ENCODE measurements at places on chromosomes 3 and 15. TPM values are rescaled to one million over a fixed set of nuclear protein-coding genes. Genes with fewer than 3 reads are reported as not detected.
A peak's percentile ranks its signal among the peaks of the same experiment; 100 is the strongest.

Gene REC114
- not detected for total RNA-seq

DNA sequence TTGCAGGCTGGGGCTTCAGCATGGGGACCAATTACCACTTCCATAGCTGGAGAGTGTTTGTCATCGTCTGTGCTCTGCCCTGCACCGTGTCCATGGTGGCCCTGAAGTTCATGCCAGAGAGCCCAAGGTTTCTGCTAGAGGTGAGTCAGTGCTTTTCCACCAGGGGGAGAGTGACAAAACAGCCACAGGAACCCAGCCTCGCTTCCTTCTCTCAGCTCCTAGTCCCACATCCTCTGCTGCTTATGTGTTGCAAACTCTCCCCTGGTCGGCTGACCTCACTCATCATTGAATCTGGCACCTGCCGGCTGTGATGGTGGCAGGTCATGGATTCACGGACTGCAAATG, 158.3 kb downstream of the SV2B start:
- no peak for DNase-seq

DNA sequence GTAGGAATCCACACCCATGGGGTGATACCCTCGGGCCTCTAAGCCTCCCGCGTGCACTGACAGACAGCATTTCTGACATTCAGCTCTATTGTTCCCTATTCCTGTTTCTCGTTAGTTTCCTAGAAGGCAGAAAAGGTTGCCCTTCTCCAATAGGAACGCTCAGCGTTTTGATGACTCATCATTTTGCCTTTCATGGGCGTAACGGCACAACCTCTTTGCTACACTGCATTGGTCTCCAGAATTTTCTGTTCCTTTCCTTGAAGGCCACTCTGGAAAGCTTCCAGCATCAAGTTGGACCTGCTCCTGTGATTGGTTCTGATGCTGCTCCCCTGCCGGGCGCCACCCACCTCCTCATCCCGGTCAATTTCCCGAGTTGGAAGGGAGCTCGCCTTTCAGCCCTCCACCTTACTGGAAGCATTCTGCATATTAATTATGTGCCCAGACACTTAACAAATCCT, 13.0 kb upstream of the TNK2 start:
- DNase-seq = no peak

GRCh38 chr3:165783383-165783782, 53.8 kb downstream of the BCHE start:
- no peak for DNase-seq

- no peak for DNase-seq
These were observed 54.6 kb upstream of the SSR3 start for GRCh38 chr3:156609546-156609945.

Gene OR5K2
- not detected for total RNA-seq

DNA sequence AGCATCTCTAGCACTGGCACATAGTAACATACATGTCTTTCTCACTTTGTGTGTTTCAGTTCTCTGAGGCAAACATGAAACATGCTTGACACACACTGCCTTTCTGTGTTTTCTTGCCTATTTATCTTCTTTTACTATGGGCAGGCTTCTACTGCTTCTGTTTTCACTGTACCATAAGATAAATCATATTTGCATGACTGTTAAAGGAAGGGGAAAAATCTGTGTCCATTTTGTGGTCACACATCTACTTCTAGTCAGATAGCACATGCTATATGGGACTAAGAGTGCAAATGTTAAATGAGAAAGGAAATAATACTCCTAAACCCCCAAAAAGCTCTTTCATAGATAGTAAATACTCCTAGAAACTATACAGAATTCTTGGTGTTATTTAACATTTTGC, 386.4 kb downstream of the ZBTB20 start:
- DNase-seq = no peak

Gene CYP8B1
- total RNA-seq = not detected

Gene HRG
- total RNA-seq = 0.13 TPM

DNA sequence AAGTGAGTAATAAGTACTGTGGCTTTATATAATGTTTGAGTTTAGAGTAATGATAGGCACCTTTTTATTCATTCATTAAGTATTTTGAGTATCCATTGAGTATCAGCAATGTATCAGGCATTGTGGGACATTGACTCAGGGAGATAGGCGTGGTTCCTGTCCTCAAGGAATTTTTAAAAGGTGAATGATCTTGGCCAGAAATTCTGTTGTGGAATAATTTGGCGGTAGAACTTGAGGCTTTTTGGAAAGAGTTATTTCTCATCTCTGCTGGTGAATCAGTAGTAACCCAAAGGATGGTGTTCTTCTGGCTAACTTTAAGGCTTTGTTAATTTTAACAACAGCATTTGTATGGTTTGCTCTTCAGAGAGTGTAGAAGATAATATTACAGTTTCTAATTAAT, 2.0 kb downstream of the RAB7A start:
- DNase-seq = no peak

GRCh38 chr15:66161575-66162118, 91.9 kb downstream of the MEGF11 start:
- DNase-seq = no peak

Gene TRIM71
- total RNA-seq = 2.4 TPM

Gene KNG1
- not detected for total RNA-seq

DNA sequence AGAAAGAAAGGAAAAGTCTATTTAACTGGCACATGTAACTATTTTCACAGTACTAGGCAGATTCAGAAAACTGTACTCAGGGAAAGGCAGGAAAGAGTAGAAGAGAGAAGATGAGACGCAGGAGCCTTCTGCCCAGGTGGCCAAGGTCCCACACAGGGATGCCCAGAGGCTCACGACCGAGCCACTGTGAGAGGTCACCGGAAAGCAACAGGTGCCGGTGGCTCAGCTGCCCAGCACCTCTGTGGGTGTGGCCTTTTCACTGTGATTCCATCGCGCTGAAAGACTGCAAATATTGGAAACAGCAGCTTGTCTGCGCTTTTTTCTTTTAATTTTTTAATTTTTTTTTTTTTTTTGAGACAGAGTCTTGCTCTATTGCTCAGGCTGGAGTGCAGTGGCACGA, 226.8 kb downstream of the OCA2 start:
- DNase-seq = no peak

Gene IGSF10
- total RNA-seq = not detected

- no peak for DNase-seq
These were observed 38.2 kb downstream of the FOXP1 start for GRCh38 chr3:71545330-71545729.

Gene PTPRG
- 25.7 TPM for total RNA-seq

GRCh38 chr15:92294759-92295158, 98.9 kb upstream of the ST8SIA2 start:
- no peak for DNase-seq

DNA sequence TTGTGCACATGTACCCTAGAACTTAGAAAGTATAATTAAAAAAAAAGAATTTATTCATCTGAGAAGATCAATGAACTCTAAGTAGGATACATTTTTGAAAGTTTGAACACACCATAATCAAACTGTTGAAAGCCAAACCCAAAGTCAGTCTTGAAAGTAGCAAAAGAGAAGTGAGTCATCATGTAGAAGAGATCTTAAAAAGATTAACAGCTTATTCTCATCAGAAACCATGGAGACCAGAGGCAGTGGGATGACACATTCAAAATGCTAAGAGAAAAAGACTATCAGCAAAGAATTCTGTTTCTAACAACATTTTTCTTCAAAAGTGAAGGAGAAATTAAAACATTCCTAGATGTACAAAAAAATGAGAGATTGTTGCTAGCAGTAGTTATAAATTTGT, 60.7 kb downstream of the TIMP4 start:
- no peak for DNase-seq

GRCh38 chr3:157045238-157045850, 114.6 kb downstream of the CCNL1 start:
- DNase-seq = no peak

Gene PEX5L
- total RNA-seq = 0.07 TPM

Gene ADGRG7
- total RNA-seq = not detected

GRCh38 chr3:128432301-128432970, 34.3 kb downstream of the DNAJB8 start:
- DNase-seq = no peak

Gene EIF5A2
- 6.2 TPM for total RNA-seq

GRCh38 chr15:75151214-75152128, 50.2 kb upstream of the C15orf39 start:
- no peak for DNase-seq

- DNase-seq = no peak
These were observed 8.4 kb downstream of the ABHD2 start for GRCh38 chr15:89096664-89097063.

Gene CLDN18
- not detected for total RNA-seq

DNA sequence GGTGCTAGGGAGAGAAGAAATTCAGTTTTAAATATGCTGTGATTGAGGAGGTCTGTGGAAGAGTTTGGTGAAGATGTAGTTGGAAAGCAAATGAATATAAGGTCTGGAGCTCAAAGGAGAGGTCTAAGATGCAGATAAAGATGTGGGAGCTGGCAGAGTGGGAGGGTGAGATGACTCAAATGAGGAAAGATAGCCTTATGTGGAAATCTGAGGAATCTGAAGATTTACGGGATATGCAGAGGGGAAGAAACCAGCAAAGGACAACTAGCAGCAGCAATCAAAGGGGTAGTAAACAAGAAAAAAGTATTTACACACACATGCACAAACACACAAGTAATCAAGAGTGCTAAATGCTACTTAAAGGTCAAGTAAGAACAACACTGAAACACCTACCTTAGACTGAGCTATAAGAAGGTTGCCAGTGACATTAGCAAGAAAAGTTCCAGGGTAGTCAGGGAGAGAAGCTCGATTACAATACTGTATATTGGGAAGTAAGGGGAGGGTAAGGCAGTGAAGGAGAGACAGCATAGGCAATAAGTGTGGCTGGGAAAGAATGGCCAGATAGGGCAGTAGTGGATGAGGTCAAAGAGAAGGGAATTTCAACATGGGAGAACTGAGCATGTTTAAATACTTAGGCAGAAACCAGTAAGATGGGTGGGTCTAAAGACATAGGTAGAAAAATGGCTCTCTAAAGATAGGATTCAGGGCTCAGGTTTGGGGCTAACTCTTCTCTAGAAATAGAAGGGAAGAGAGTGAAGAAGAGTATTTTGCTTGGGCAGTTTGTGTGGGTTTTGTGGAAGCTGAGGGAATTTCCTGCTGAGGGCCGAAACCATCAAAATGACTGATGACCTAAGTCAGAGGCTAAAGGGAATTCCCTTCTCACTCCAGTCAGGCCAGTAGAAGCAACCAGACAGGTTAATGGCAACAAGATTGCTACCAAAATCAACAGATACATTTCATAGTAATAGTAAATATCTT, 8.9 kb downstream of the CMTM6 start:
- no peak for DNase-seq

- DNase-seq = no peak
These were observed 4.6 kb upstream of the FBLN2 start for GRCh38 chr3:13544293-13544831.

Gene PLSCR2
- total RNA-seq = 0.62 TPM

GRCh38 chr15:39472621-39473297, 108.1 kb upstream of the THBS1 start:
- DNase-seq = peak; percentile 12

DNA sequence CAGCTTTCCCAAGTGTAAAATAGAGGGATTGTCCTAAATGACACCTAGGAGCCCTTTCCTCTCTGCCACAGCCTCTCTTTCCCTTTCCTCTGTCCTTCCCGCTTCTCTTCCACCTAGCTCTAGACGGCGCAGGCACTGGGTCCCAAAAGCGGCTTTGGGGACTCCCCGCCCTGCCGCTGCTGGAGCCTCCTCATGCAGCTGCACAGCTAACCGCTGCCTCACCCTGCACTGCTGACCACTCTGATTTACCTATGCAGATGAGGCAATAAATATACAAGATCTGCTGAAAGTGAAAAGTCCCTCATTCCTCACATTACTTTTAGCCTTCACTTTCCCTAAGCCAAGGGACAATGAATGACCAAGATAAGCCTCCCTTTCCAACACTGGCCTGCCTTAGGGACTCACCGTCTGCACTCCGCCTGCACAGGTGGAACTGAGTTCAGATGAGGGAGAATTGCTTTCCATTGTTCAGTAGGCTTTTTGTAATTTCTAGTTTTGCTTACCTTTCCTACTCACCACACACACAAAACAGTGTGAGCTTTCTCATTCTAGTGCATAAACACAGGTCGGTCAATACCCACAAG, 197.5 kb upstream of the BCL6 start:
- DNase-seq = no peak

Gene TMEM207
- not detected for total RNA-seq

DNA sequence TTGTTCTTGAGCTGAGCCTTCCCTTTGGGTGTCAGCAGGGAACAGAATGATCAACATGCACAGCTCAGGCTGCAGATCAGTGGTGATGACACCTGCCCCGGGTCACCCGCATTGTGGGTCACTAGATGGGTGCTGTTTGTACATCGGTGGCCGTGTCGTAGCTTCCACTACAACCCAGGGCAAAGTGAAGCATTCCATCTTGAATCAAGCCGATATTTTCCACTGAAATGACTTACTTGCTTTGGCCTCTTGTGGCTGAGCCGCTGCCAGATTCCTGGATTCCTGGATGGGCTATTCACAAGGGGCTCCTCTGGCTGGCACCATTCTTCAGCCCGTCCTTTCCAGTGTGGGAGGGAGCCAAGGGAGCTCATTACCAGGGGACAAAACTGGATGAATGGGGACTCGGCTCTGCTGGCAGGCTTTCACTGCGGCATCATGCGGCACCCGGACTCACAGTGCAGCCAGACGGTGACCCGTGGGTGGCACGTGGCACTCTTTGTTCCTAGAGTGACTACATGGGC, 65.6 kb downstream of the SLCO3A1 start:
- no peak for DNase-seq

DNA sequence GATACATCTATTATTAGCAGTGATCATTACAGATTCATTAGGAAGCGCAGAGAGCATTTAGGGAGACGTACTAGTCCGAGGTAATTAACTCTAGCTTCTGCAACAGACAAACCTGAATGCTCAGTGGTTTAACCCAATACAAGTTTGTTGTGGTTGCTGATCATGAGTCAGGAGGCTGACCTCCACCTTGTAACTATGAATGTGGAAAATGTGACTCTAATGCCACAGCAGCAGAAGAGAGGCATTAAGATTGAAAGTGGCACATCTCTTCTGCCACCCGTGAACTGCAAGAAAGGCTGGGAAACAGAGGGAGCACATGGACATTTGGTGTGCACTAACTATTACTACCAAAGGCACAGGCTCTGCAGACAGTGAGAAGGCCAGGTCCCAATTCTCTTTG, 71.2 kb upstream of the C3orf80 start:
- DNase-seq = peak; percentile 61

DNA sequence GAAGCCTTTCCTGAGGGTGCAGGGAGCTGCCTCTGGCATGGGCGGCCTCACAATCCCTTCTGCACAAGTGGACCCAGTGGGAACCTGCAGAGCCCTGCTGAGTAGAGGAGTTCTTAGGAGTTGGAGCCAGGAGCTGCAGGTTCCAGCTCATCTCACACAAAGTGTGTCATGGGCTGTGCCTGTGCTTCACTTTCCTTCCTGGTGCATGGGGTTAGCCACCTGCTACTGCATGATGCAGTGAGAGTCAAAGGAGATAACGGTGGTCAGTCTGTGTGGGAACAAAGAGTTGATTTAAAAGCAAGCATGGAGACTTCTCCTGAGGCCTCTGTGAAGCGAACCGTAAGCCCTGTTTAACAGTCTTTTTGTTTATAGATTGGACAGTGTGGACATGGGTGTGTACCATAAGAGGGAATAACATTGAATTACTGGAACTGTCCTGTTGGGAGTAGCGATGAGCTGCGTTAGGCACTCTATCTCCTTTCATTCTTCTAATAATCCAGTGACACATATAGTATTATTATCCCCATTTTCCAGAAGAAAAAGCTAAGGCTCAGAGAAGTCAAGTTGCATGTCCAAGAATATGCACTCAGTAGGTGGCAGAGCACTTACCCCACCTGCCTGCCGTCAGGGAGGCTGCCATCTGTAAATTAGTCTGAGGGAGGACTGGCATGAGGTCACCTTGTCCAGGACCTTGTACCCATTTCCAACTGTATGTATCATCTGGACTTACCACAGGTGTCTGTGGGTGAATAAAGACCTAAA, 68.7 kb upstream of the PRR23C start:
- no peak for DNase-seq

Gene SMCO1
- not detected for total RNA-seq
